Thoracic aorta endothelial cell (primary cell): ENCODE measurements at places on chromosomes 2 and 18. TPM values are rescaled to one million over a fixed set of nuclear protein-coding genes. Genes with fewer than 3 reads are reported as not detected.

MOCOS gene
- total RNA-seq = 0.53 and 1.7 TPM in 2 replicates

TXNDC2 gene
- 0.07 TPM in 1 of 2 replicates, not detected in the other for total RNA-seq

COL4A4 gene
- 0.29 and 0.93 TPM in 2 replicates for total RNA-seq

FOXD4L1 gene
- total RNA-seq = 0.13 TPM in 1 of 2 replicates, not detected in the other

ZDBF2 gene
- total RNA-seq = 19.2 and 21.4 TPM in 2 replicates
